Activated naive CD4-positive, alpha-beta T cell (primary cell): ENCODE measurements at places on chromosomes 7 and 10.

GRCh38 chr7:99707096-99707495, 27.3 kb upstream of the CYP3A5 start:
- no peak for DNase-seq

GRCh38 chr7:44162785-44163395, 21.8 kb upstream of the MYL7 start:
- DNase-seq = no peak

DNA sequence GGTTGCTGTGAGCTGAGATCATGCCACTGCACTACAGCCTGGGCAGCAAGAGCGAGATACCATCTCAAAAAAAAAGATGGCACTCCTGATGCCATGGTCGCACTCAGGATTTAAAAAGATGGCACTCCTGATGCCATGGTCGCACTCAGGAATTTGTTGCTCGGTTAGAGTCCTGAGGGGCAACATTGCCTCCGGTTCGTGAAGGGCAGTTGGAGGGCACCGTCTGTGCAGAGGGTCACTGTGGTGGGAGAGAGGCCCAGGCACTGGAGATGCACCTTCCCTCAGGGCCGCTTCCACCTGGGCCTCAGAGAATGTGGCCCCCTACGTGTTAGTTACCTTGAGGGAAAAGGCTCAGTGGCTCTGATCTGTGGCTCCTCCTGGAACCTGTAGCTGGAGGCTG, 18.3 kb downstream of the GTPBP4 start:
- no peak for DNase-seq

DNA sequence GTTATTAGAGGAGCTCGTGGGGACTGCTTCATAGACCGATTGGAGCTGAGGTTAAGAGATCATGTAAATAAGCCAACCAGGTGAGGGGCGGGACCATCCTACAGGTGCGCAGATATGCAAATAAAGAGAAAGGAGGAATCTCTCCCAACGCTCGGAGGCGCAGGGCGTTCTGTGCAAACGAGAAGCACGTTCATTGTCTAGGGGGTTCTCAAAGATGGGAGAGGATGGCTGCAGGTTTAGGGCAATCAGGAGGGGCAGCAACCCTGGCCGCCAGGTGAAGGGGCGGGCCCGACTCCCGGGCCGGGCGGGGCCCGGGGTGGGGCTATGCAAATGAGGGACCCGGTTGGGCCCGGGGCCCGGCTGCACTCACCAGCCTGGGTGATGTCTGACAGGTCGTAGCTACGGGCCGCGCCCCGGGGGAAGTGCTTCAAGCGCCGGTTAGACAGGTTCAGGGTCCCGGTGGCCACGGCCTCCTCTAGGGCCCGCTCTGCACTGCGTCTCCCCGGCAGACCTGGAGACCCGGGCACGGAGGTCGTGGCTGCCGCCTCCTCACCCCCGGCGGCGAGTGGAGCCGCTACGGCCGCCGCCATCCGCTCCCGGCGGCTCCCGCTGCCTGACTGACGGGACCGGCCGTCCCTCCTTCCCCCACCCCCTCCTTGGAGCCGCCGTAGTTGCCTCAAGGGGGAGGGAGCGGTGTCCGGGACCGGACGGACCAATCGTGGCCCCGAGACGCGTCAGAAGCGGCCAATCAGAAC, at the start of gene LRCH4:
Gene LRCH4, minus strand, starts transcription at position 619 of the 755 bp plus-strand sequence. Its CDS starts 29 bp downstream, at position 590.
- DNase-seq = no peak
